Activated CD4-positive, CD25-positive, alpha-beta regulatory T cell treated with anti-CD3 and anti-CD28 coated beads, Interleukin-2, amount 50 U/mL, for 16 hours (primary cell): ENCODE measurements at places on chromosomes 13 and 19.

DNA sequence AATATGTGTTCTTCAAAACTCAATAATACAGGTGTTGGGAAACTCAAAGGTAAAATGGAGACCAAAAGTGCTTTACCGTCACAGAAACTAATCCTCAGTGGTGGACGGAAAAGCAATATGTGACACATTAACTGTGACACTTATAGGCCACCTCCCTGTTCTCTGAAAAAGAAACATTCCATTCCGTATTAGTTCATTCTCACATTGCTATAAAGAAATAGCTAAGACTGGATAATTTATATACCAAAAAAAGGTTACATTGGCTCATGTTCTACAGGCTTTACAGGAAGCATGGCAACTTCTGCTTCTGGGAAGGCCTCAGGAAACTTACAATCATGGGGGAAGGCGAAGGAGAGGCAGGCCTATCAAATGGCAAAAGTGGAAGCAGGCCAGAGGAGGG is 435.3 kb upstream of the HTR2A start:
- no peak for DNase-seq

DNA sequence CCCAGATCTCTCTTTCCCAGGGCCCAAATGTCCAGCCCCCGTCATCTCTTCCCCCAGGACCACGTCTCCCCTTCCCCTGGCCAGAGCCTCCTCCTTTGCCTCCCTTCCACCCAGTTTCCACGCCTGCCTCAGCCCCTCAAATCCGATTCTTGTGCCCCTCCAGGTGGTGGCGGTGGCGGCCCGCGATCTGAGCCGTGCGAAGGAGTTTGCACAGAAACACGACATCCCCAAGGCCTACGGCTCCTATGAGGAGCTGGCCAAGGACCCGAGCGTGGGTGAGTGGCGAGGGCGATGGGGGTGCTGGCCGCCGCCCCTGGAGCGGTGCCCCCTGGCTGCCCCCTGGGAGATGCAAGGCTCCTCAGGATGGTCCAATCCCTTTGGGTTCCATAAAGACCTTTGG is 1.3 kb downstream of the DHDH start:
- DNase-seq: no peak

DNA sequence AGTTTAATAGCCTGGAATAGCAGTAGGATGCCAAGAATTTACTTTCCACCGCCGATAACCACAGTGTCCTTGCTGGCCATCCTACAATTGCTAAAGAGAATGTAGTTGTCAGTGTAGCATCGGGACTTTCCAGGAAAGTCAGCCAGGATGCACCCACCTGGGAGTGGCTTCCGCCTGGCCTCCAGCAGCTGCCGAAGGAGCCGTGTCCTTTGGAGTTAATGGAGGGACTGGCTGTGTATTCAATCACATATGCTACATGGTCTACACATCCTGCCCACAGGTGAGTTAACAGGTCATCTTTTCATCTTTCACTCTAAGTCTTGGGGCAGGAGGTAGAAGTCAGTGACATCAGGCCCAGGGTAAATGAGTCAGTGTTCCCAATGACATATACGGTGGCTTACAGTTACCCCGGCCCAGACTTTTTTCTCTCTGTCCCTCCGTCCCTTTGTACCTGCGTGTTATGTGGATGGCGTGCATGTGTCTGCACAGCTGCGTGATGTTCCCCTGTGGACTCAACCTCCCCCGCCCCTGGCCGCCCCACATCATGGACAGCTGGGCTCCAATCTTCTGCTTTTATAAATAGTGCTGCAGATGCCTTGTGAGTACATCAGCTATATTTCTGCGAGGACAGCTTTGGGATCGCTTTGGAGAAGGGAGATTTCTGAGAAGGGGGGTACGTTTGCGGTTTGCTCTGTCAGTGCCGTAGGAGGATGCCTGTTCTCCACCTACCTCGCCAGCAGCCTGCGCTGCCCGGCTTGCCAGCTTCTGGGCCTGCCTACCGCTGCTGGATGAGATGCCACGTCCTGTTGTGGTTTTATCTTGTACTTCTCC is 63.1 kb downstream of the ATP11A start:
- no peak for DNase-seq

DNA sequence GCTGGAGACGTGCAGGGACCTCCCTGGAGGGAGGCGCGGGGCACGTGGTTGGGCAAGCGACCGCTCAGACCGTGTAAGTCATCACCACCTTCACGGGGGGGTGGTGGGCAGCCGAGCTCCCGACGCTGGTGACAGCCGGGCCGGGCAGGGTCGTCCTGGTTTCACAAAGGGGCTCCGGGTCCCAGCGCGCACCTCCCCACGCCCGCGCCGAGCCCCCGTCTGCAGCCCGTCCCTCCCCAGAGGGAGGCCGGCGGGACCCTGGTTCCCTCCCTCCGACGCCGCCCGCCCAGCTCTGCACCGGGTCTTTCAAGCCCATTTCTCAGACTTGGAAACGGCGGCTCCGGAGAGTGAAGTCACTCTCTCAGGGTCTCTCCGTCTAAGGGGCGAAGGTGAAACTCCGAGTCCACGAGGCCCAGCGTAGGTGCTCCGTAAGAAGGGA is 729 bp upstream of the ARID3A start:
- peak; percentile 41 for DNase-seq

GRCh38 chr13:78603240-78603957 is at the start of gene POU4F1:
POU4F1 (minus strand) TSS chr13:78603552; CDS start chr13:78603326, 226 bp downstream.
- DNase-seq: no peak

GRCh38 chr19:49752701-49753100 is 10.4 kb downstream of the TSKS start:
- DNase-seq: no peak

DNA sequence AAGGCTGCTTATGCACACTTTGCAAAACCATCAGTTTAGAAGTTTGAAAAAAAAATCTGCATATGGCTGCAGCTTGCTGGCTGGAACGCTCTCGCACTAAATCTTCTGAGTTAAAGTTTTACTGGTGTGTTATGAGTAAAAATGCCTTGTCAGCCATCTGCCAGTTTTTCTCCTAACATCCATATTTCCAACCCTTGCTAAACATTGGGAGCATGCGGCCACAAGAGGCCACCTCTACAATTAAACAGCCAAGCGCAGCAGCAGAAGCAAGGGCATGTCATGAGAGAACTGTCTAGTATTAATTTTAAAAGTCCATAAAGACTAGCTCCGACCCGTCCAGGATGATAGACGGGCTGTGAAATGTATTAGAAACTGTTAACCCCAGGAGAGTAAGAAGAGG is 248.3 kb downstream of the TSHZ3 start:
- no peak for DNase-seq

DNA sequence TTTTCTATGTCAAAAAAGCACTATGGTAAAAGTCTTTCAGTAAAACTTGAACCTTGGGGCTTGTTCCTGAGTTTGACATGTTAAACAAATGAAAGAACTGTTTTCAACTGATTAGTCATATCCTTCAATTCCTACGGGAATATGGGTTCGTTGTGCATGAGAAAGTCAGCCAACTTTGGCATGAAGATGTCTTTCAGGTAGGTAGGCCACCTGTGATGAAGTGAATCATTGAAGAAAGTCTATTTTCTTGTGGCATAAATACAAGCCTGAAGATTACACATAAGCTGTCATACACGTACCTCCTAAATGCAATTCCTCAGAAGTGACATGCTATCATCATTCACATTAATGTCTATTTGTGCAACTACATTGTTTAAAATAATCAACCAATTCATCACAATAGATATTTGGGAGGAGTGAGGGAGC is 513.0 kb downstream of the IRS2 start:
- no peak for DNase-seq

GRCh38 chr13:94057618-94058186 is 421.8 kb downstream of the DCT start:
- no peak for DNase-seq

DNA sequence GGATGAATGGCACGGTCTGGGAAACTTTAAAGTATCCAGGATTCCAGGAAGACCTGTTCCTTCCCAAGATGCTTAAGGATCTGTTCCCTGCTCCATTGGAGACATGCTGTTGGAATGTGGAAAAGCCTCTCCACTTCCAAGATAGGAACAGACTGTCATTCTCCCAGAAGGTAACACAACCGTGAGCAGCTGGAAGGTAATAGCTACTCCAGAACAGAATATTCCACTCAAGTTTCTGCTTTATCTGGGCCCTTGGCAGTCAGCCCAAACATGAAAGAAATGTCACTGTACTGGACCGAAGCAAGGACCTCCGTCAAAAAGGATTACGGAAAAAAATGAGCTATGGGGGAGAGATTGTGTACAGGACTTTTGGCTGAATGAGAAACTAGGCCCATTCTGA is 420.9 kb upstream of the NBEA start:
- no peak for DNase-seq

DNA sequence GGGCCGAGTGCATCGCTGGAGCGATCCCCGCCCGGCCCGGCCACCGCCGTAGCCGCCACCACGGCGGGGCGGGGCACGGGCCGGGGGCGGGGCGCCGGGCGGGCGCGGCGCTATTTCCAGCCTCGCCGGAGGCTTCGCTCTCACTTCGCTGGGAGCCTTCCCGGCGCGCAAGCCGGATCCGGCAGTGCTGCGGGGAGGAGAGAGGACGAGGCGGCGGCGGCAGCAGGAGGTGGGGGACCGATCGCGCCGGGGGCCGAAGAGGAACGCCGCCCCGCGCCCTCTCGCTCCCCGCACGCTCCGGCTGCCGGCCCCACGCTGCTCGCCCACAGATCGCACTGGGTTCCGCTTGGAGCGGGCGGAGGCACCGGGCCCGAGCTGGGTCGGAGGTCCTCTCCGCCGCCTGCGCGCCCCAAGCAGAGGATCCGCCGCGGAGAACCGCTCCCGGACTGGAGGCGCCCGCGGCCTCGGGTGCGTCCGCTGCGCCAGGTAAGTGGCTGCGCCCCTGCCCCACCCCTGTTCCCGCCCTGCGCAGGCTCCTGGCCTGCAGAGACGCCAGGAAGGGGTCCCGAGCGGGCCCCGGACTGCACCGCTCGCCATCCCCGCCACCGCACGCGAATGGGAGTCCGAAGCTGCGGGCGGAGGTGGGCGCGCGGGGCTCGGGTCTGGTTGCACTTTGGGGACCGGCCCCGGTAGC is at the start of gene CHST8:
TSS of gene CHST8 (plus strand) at position 143 of the 694 bp plus-strand sequence. CDS start 67,309 bp downstream, outside the sequence.
- DNase-seq: no peak

- no peak for DNase-seq
Observed at GRCh38 chr13:87669379-87669978, 1.7 kb upstream of the SLITRK5 start.

DNA sequence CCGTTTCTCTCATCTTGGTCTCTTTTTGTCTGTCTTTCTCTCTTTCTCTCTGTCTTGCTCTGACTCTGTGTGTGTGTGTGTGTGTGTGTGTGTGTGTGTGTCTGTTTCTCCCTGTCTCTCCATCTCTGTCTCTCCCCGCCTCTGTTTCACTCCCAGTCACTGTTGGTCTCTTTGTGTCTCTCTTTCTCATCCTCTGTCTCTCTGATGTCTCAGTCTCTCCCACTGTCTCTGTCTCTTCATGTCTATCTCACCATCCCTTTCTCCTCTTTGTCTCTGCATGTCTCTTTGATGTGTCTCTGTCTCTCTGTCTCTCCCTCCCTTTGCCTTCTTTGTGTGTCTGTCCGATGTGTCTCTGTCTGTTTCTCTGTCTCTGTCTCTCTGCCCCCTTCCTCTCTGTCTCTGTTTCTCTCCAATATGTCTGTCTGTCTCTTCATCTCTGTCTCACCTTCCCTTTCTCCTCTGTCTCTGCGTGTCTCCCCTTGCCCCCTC is 2.5 kb downstream of the NFIC start:
- DNase-seq: no peak

DNA sequence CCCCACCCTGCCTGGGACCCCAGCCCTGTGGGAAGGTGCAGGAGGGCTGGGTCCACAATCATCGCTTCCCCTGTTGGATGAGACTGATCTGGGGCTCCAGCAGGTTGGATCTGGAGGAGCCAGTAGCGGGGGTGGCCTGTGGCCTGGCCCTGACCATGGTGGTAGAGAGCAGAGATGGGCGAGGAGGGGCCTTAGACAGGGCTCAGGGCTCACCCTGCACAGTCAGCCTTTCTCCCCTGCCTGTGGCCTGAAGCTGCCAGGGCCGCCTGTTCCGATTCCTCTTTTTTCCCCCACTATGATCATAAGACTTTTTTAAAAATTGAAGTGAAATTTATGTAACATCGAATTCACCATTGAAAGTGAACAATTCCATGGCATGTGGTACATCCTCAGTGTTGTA is 18.2 kb downstream of the SIN3B start:
- no peak for DNase-seq

- no peak for DNase-seq
Observed at GRCh38 chr19:28148554-28148953, 1064.4 kb downstream of the UQCRFS1 start.

- DNase-seq: no peak
Observed at GRCh38 chr13:41029629-41030028, 10.5 kb upstream of the ELF1 start.

- no peak for DNase-seq
Observed at GRCh38 chr19:42150911-42151361, 18.7 kb upstream of the POU2F2 start.

DNA sequence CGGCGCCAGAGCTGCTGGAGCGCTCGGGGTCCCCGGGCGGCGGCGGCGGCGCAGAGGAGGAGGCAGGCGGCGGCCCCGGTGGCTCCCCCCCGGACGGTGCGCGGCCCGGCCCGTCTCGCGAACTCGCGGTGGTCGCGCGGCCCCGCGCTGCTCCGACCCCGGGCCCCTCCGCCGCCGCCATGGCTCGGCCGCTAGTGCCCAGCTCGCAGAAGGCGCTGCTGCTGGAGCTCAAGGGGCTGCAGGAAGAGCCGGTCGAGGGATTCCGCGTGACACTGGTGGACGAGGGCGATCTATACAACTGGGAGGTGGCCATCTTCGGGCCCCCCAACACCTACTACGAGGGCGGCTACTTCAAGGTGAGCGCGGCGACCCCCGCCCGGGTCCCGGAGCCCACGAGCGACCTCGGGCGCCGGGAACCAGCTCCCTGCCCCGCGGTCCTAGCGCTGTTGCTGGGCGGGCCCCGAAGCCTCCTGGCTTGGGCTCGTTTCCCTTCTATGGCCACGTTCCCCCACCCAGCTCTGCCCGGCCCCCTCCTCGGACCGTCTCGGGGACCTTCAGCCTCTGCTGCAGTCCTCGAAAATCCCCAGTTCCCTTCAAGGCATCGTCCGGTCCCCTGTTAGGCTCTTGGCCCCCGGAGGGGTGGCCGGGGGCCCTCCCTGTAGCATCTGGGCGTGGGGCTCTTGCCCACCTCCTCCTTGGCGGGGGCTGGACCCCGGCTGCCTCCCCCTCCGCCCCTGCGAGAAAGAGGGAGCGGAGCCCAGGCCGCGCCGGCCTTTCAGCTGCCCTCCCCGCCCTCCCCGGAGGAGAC is at the start of gene CDC34:
TSS of gene CDC34 (plus strand) at position 8 of the 808 bp plus-strand sequence. CDS start at position 180, 172 bp downstream.
- DNase-seq: no peak

DNA sequence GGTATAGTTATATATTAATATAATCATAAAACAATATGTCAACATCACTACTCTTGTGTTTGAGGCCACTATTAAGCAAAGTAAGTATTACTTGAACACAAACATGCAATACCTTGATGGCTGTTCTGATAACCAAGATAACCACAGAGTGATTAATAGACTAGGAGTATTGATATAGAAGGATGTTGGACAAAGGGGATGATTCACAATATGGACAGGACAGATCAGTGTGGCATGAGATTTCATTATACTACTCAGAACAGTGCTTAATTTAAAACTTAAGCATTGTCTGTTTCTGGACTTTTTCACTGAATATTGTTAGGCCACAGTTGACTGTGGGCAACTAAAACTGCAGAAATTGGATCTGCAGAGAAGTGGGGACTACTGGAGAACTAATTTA is 384.2 kb downstream of the SLITRK1 start:
- DNase-seq: no peak
